ENCODE measurements at places on chromosomes 3 and 15.

GRCh38 chr15:39685999-39686613 lies 96.5 kb downstream of the FSIP1 start:
- peak; percentile 13 for DNase-seq

GRCh38 chr3:25033407-25034029 lies 394.5 kb upstream of the RARB start:
- peak; percentile 54 for DNase-seq

GRCh38 chr3:177468816-177469215 lies 271.5 kb upstream of the TBL1XR1 start:
- DNase-seq = no peak

DNA sequence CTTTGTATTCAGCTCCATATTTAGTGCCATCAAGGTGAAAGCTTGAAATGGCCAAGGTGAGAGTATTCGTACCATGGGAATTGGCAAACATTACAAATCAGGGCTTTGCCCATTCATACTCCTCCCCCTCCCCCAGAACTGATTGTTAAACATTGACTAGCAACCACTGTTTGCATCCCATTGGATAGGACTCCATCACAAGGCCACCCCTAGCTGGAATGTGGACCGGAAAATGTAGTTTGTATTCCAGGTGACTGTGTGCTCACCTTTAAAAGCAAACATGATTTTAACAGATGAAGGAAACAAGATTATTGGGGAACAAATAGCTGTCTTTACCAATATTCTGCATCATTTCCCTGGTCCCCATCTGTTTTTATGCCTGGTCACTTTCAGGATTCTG lies 14.1 kb downstream of the ST3GAL6 start:
- DNase-seq = no peak

DNA sequence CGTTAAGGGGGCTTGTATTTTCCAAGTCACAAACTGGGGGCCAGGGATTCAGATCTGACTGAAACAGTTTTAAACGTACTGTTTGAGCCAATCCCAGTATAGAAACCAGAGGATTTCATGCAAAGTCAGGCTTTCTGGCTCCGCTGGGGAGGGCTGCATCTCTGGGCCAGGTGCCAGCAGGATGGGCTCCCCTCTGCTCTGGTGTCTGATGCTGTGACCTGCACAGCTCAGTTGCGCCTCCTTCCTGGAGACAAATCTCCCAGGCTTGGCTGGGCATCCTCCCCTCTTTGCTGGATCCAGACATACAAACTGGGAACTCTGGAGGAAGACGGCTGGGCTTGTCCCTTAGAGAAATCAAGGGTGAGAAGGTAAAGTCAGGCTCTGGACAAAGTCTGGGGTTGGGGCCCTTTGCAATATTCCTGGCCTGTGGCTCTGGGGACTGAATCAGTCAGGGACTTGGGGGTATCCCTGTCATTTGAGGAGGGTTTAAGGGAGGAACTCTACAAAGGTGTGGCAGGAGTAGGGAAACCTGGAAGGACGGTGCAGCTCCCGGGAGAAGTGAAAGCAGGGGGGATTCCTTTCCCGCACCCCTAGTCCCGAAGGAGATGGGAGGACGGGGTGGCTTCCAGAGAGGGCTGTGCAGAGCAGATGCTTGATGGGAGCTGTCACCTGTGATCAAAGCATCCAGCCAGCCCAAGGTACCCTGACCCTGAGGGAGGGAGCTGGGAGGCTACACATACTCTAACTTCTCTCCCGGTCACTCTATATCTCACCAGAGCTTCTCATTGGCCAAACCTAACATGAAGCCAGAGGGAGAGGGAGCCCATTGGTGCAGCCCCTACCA lies 114.8 kb upstream of the ATP2B2 start:
- DNase-seq = no peak

DNA sequence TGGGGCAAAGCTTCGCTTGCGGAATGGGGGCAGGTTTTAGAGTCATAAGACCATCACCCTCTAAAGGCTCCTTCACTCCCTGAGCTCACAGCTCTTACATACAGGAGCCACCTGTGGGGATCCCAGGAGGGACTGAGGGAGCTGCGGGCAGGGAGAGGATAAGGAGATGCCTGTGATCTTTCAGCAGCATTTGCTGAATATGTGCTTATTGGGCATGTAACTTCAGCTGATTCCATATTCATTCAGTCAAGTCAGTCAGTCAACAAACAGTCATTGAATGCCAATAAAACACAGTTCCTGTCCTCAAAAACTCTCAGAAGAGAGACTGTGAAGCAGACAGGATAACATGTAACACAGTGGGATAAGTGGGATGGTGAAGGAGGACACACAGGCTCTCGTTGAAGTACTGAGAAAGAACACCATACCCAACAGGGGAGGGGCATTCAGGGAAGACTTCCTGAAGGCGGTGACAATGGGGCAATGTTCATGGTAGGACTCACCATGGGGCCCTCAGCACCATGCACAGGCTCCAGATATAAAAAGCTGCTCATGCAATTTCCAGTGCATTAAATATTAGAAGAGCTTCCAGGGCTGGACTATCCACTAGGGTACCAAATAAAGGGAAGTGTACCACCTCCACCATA lies 240.9 kb downstream of the UACA start:
- no peak for DNase-seq

GRCh38 chr15:71736286-71736947 lies 73.9 kb upstream of the NR2E3 start:
- no peak for DNase-seq

- no peak for DNase-seq
These were observed 56.5 kb downstream of the SLC7A14 start for GRCh38 chr3:170529346-170529745.

GRCh38 chr15:31551323-31551722 lies 224.7 kb downstream of the KLF13 start:
- DNase-seq = no peak

DNA sequence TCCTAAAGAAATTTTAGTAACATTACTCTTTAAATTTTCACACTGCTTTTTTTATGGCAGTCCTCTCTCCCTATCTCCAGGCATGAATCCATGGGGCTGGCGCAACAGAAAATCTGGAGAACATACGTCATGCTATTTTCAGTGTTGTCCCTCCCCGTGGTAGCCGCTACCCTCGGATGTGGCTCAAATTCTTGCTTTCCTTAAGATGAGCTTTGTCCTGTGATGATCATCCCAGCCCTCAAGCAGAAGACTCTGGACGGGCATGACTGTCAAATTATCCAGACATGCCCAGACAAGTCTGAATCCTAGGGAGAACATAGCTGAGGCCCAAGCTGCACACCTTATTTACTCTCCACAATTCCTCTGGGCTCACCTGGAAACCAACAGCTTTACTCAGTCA lies 49.1 kb downstream of the FMN1 start:
- peak; percentile 86 for DNase-seq

DNA sequence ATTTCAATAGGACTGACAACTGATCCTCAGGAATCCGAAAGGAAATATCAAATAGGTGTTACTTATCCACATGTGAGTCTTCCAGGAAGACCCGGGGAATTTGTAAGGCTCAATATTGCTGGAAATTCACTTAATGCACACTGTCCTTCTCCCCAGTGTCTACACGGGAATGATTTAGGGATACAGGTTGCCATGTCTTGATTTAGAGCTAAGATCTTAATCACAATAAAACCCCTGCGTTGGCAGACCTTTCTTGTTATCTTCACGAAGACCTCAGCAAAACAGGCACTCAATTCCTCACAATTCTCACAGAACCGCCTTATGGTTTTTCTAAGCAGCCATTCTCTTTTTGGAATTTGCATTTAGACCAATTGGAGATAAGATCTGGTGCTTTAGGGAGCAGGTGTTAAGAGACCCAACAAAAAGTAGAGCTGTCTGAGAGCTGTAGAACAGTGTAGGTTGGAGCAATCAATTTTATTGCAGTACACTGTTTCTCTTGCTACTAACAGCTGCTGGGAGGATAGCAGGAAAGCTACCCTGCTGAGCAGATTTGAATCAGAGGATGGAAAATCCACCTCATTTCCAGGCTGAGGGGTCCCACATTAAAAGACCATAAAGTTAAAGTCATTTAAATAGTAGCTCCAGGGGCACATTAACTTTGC lies 925.7 kb downstream of the EPHA3 start:
- DNase-seq = peak; percentile 11

Data from NCI-H526 treated with DMSO at 0.1 percent for 48 hours (cell line).